Mucosa of gallbladder (tissue), 1 donor: ENCODE measurements at places on chromosomes 3 and 15.

- no peak for DNase-seq
Observed at GRCh38 chr3:138253609-138254008, 66.5 kb downstream of the ARMC8 start.

GRCh38 chr3:184059424-184059823 lies 6.6 kb downstream of the HTR3C start:
- no peak for DNase-seq

GRCh38 chr15:38750786-38751185 lies 186.2 kb upstream of the RASGRP1 start:
- no peak for DNase-seq

- DNase-seq = no peak
Observed at GRCh38 chr15:99433026-99433756, 132.6 kb upstream of the MEF2A start.

DNA sequence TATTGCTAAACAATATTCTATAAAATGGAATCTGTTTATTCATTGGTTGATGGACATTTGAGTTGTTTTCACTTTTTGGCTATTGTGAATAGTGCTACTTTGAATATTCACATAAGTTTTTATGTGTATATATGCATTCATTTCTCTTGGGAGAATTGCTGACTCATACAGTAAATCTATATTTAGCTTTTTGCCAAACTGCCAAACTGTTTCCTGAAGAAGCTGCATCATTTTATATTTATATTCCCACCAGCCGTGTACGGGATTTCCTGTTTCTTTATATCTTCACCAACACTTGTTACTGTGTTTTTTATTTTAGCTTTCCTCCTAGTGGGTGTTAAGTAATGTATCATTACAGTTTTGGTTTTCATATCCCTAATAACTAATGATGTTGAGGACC lies 12.5 kb upstream of the TCAIM start:
- no peak for DNase-seq

DNA sequence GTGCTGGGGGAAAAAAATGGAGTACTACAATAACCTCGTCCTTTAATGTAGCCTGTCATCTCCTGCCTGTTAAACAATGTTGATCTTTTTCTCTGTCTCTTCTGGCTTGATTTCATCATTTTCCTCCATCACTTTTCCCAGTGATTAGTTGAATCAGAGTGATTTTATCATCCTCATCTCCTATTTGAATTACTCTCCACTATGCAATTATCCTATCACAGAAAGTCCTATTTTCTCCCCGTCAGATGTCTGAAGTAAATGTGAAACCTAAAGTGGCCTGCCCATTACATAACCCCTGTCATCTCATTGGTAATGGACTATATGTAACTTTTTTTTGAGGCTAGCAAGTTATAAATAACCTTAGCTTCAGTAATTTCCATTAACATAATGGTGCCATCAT lies 201.8 kb downstream of the CACNA2D3 start:
- no peak for DNase-seq

GRCh38 chr3:122987736-122988319 lies 39.7 kb downstream of the SEMA5B start:
- no peak for DNase-seq

DNA sequence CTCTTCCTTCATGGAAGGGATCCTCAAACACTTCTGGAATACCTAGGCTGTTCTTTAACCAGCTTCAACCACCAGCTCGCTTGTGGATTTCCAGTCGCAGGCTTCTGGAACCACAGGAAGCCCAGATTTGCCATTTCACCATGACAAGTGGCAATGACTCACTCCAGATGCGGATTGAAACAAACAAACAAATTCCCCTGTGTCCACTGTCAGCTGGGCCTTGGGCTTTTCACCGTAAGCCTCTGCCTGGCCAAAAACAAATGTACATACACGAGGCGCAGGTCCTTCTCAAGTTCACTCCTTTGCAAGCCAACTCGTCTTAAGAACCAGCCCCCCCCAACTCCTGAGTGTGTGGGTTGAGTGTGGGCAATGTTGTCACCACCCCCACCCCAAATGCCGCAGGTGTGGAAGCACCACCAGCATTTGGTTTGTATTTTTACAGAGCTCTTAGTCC lies 8.8 kb downstream of the BCL6 start:
- DNase-seq = peak; percentile 26

DNA sequence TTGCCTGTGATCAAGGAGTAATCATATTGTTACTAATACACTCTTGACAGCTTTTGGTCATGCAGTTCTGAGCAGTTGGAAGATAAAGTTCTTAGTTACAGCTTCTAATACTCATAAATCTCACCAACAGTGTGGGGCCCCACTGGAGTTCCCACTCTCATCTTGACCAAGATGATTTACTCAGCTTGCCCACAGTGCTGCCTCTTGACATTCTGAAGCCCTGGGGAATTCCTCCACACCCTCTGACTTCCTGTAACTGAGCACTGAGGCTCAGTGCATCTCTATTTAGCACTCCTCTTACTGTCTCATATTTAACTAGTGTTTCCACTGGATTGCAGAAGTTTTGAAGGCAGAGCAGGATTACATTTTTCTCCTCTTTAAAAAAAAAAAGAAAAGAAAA lies 1.9 kb upstream of the ARL6IP5 start:
- DNase-seq = no peak

GRCh38 chr3:98022978-98023820 lies 11.9 kb downstream of the GABRR3 start:
- DNase-seq = peak; percentile 89

DNA sequence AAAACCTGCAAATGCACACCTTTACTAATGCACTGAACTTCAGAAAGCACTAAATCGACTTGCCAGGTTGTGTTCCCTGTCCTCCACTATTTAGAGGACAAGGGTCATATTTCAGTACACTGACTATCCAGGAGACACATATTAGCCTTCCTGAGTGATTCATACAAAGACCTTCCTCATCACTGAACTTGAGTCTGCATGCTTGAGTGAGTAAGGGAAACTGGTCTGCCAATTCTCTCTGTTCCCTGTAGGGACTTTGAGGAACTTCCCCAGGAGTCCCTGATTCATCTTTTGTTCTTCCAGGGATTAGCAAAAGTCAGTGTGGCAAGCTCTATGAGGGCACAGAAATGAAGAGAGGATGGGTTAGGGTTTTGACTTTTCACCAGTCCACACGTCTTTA lies 565.9 kb downstream of the PDCD6IP start:
- DNase-seq = no peak
